ENCODE measurements at places on chromosomes 1 and 21.

- peak; percentile 14 for DNase-seq
Measured at GRCh38 chr1:26259005-26259404, 20.9 kb upstream of the SH3BGRL3 start.

DNA sequence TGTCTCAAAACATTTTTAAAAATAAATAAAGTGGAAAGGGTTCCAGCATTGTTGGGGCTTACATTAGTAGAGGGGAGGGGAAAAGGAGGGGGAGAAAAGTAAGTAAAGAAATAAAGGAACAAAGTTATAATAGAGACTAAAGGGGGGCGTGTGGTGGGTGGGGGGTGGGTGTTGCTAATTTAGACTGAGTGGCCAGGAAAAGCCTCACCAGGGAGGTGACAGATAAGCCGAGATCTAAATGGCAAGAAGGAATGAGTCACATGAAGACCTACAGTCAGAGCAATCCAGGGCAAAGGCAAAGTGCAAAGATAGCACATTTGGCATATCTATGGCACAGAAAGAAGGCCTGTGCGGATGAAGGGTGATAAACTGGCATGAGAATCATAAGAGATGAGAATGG, 7.5 kb downstream of the MPL start:
- DNase-seq = no peak

DNA sequence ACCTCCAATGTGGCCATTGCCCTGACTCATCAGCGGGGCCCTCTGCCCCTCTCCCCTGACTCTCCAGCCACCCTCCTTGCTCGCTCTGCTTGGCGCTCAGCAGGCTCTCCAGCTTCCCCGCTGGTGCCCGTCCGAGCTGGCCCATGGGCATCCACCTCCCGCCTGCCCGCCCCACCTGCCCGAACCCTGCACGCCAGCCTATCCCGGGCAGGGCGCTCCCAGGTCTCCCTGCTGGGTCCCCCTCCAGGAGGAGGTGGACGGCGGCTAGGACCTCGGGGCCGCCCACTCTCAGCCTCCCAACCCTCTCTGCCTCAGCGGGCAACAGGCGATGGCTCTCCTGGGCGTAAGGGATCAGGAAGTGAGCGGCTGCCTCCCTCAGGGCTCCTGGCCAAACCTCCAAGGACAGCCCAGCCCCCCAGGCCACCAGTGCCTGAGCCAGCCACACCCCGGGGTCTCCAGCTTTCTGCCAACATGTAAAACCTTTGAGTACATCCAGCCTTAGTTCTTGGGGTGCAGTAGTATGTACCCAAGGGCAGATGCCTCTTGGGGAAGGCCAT, 10.8 kb downstream of the HCN3 start:
- no peak for DNase-seq

DNA sequence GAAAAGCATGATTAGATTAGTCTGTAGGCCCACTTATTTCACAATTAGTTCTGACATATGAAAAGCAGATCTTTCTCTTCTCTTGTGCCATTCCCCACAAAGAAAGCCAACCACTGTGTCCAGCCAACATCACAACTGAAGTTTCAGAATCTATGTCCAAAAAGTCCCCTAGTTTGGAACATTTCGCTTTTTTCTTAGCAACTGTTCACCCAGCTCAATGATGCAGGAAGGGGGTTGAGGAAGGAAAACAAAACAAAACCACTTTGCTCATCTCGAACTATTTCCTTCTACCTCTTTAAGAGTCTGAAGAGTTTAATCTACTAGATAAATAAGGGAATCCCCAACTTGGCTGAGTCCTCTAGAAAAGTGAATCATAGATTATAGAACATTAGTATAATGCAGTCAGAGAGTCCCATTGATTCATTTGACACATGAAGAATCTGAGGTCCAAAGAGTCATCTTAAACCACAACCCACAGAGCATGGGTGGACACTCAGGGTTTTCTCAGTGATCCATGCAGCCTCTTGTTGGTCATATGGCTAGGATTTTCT, 159.3 kb upstream of the SGIP1 start:
- DNase-seq = peak; percentile 76

- DNase-seq = no peak
Measured at GRCh38 chr1:222995620-222996309, 147.3 kb downstream of the TLR5 start.

- DNase-seq = peak; percentile 52
Measured at GRCh38 chr1:181424786-181425403, 58.4 kb upstream of the CACNA1E start.

GRCh38 chr1:53740621-53741105, 1.7 kb upstream of the GLIS1 start:
- no peak for DNase-seq

GRCh38 chr21:33196941-33197374, 32.8 kb upstream of the IFNAR2 start:
- peak; percentile 67 for DNase-seq

- no peak for DNase-seq
Measured at GRCh38 chr1:245871915-245872314, 635.2 kb downstream of the SMYD3 start.

- no peak for DNase-seq
Measured at GRCh38 chr1:110309767-110310166, 29.4 kb upstream of the RBM15 start.

GRCh38 chr1:56360021-56360420, 219.3 kb downstream of the PLPP3 start:
- no peak for DNase-seq

GRCh38 chr1:18820791-18821641, 38.4 kb downstream of the TAS1R2 start:
- peak; percentile 2 for DNase-seq

DNA sequence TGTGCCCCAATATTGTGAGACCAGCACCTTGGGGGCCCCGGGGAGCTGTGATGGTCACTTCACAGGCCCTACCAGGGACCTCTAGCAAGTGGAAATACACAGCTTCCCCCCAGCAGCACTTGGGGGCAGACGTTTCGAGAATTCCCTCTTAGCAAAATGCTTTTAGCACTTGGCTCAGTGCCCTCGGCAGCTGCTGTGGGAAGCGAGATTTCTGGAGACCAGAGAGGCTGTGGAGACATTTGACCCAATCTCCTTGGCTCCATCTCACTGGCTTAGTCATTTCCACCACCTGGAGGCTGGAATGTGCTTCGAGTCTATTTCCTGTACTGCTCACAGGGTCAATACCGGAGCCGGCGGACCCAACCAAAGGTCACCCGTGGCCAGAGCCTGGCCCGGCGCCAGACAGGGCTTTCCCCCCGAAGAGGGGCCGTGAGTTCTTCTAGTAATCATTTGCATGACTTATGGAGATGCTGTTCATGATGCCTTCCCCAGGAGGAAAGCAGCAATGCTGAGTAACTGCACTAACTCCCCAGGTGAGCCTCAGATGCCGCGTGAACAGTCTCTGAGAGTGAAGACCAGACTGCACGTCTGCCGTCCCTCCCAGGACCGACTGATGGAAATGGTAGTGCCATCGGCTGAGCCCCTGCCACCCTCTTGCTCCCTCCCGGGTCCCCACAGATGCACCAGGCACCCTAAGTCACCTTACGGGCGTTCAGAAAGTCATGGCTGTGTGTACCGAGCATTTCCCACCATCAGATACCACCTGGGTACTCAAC, 4.4 kb upstream of the C2CD2 start:
- no peak for DNase-seq

DNA sequence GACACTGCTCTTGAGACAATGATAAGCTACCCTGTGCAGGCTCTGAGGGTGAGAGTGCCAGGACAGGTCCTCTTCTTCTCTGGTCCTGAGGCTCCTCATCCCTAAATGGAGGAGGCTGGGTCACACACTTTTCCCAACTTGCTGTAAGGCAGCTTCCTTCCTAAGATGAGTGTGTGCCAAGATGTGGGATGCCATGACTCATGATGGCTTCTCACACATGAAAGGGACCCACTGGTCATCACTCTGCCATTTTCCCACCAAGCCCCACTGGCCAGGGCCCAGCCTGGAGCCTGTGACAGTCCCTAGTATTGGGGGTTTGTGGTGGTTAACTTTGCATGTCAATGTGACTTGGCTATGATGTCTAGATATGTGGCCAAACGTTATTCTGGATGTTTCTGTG, 54.4 kb downstream of the CNIH3 start:
- DNase-seq = no peak

DNA sequence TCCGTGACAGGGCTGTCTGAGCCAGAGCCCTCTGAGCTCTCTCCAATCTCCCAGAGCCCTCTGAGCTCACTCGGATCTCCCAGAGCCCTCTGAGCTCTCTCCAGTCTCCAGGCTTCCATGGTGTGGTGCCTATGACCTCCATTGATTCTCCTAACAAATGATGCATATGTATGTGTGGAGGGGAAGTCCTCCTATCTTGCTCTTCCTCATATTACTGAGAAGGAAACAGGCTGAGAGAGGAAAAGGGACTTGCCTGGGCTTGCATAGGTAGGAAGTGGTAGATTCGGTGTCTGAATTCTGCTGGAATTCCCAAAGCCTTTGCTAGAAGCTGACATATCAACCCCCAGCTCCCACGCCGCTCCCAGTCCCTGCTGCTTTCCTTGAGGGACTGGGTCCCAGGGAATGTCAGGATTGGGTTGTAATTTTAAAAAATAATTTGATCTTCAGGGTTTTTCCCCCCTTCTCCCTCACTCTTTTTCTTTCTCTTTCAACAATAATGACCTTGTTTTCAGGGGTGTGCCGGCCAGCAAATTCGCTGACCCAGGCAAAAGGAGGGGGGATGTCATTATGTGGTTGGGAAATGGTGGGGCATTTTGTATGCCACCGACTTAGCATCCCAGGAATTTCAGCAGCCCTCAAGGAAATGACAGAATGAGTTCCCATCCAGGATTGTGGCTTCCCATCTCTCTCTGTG, 42.3 kb upstream of the RUNX3 start:
- no peak for DNase-seq

- DNase-seq = no peak
Measured at GRCh38 chr1:75791022-75791421, 5.0 kb downstream of the RABGGTB start.

GRCh38 chr1:16348414-16349182, 3.7 kb downstream of the FBXO42 start:
- peak; percentile 87 for DNase-seq

DNA sequence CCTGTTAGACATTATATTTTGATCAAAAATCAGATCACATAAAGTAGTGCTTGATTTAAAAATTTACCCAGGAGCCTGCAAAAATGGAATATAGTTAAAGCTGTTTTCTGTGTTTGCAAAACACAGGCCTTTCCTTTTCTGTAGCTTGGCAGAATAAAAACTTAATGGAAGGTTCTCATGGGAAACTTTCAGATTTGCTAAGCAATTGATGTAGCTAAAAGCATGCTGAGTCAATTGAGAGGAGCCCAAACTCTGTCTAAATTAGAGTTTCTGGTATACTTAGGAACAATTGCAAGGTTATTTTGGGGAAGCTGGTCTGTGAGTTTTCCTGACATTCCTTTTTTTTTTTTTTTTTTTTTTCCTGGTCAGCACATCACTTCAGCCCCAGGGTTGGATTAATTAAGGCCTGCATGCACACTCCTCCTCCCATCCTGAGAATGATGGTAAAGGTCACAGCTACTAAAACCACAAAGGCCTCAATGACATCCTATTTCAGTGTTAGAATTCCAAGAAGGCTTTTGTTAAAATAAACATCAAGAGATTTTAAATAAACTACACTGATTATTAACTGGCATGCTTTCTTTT, 608.7 kb downstream of the PLPP3 start:
- no peak for DNase-seq

DNA sequence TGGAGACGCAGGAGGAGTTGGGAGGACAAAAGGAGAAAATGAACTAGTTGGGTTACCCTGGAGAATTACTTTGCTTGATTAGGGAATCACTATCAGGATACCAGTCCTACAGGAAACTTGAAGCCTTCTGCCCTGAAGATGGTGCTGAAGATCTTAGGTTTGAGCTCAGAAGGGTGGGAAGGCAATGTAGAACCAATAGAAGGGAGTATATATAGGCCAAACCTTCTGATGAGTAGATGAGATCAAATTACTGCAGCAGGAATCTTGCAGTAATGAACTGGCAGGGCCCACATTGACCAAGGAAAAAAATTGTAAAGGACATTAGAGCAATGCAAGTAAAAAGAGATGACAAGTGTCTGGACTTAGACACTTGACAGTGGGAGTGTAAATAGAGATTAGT, 116.3 kb upstream of the CACYBP start:
- DNase-seq = no peak

- DNase-seq = peak; percentile 3
Measured at GRCh38 chr1:24535021-24535424, 20.9 kb upstream of the NCMAP start.

DNA sequence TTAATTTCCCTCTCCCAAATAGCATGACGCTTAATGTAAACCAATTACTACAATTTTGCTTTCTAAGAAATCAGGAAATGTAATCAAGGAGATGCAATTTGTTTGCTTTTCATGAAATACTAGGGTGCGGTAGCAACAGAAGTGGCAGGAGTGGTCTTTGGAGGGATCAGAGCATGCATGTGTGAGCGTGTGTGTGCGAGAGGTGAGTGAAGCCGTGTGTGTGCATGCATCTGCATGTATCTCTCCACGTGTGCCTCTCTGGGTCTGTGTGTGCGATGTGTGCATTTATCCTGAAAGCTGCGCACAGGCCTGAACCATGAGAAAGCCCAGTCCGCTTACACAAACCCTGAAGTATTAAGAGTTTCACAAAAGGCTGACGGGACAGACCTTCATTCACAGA, 249.8 kb upstream of the C1orf174 start:
- DNase-seq = no peak

- DNase-seq = no peak
Measured at GRCh38 chr1:96587222-96587621, 134.4 kb upstream of the PTBP2 start.

DNA sequence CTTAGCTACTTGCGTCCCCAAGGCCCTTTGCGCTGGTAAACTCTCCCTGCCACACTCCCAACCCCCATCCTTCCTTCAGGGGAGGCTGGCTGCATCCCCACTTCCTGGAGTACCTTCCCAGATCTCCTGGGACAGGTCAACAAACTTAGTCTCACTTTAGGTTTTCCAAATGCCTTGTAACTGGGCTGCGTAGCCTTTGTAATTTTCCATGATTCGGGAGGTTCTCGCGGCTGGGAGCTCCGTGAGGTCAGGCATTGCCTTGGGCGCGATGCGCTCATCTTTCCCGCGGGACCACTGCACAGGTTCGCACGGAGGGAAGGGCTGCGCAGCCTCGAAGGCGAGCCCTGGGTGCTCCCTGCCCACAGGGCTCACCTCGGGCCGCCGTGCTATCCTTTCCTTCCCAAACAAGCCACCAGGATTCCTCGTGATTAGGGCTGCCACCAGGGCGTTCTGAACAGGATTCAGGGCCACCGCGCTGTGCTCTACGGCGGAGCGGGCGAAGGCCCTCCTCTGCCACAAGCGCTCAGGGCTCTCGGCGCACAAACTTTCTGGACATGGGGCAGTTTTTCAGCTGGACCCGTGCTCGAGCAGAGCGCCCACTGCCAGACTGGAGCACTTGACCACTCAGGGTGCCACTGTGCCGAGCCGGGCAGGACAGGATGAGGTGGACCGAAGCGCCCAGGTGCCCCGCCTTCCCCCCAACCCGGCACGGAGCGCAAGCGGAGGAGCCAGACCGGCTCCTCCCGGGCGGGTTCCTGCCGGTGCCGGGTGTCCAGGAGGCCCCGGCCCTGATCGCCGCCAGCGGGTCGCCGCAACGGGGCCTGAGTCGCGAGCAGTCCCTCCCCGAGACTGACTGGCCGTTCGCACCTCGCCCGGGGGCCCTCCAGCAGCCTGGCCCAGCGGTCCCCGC, 1.1 kb downstream of the TMPRSS2 start:
- DNase-seq = no peak

- no peak for DNase-seq
Measured at GRCh38 chr1:57845041-57845440, 421.2 kb upstream of the DAB1 start.

GRCh38 chr1:60222360-60223115, 149.0 kb upstream of the C1orf87 start:
- no peak for DNase-seq
